NCI-H2107 (cell line): ENCODE measurements at places on chromosomes 5 and 9.

DNA sequence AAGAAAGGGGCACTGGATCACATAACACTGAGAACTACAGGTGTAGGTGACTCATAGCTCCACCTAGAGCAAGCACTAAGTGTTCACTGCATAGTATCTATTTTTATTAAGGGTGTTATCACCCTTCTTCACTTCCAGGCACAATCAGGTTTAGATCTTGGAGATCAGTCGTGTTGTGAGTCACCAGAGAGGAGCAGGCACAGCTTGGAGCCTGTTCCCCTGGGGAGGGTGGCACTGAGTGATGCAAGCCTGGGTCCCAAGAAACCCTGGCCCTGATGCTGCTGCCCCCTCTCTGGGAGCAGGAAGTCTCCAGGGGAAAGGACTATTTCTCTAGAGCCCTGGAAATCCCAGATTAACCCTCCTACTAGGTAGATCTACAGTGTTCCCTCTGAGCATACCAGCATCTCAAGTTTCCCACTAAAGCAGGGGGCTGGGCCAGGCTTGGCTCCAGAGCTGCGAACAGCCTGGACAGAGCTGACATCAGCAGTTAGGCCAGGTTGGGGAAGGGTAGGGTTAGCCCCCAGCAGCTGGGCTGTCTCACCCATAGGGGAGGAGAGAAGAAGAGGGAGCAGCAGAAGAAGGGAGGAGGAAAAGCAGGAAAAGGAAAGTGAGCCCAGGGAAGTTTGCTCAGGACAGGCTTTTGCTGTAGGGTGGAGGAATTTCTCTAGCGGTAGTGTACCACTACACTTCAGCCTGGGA is 28.1 kb upstream of the SPINK4 start:
- no peak for DNase-seq

DNA sequence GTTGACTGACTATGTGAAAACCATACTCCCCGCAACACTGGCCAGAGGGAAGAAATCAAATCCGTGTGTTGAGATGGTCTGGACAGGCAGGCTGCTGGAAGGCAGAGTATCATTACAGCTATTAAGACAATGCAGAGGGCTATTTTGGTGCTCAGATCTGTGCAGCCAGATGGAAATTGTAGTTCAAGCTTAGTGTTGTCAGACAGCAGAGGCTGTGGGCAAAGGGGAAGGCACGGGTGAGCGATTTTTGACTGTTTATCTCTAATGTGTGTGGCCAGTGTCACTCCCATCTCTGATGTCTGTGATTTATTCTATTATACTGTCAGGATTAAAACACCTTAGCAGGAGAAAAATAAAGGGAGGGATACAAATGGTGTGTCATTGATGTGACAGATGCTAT is 984.4 kb upstream of the WWC1 start:
- no peak for DNase-seq

DNA sequence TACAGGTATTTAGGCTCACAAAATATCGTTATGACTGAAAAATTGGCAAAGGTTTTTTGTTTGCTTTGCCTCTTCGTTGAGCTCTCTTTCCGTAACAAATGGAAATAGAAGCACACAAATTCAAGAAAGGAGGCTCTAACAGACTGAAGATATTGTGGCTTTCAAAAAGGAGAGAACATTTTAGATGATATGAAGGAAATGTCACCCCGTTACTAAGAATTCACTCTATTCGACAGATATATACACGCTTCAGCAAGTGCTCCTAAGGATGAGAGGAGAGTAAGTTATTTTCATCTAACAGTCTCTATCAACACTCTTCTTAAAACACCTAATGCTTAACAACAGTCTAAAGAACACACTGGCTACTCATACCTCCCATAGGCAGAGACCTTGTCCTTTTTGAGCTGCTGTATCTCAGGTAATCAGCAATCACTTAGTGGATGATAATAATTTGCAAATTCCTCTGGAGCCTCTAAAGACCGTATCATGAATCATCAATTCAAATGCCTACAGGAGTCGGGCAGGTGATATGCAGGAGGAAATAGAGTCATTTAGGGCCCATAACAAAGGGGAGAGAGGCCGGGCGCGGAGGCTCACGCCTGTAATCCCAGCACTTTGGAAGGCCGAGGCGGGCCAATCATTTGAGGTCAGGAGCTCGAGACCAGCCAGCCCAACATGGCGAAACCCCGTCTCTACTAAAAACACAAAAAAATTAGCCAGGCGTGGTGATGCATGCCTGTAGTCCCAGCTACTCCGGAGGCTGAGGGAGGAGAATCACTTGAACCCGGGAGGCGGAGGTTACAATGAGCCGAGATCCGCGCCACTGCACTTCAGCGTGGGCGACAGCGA is 1.4 kb upstream of the HSDL2 start:
- no peak for DNase-seq

DNA sequence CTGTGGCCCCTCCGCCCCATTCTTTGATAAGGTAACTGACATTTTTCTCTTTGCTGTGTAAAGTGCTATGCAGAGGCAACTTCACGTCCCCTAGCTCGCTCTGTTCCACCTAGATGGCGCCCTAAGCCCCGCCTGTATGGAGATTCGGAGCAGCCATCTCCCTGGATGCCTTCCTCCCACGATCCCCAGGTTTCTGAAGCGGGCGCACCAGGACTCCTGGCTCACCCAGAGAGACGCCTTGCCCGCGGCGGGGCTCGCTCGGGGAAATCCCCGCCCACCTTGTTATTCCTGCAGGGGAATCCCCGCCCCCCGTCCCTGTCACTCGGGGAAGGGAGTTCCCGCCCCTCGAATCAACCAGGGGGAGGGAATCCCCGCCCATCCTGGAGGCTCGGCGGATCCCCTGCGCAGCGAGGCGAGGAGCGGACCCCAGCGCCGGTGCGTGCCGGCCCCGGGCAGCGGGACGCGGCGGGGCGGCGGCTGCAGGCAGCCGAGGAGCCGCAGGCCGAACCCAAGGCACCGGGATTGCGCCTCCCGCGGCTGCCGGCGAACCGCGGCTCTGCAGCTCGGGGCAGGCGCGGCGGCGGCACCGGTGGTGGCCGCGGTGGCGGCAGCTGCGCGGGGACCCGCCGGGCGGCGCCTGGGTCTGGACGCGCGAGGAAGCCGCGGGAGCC is at the start of gene PDZD2:
Gene PDZD2, plus strand, starts transcription at position 384 of the 671 bp plus-strand sequence.
- peak; percentile 84 for DNase-seq

DNA sequence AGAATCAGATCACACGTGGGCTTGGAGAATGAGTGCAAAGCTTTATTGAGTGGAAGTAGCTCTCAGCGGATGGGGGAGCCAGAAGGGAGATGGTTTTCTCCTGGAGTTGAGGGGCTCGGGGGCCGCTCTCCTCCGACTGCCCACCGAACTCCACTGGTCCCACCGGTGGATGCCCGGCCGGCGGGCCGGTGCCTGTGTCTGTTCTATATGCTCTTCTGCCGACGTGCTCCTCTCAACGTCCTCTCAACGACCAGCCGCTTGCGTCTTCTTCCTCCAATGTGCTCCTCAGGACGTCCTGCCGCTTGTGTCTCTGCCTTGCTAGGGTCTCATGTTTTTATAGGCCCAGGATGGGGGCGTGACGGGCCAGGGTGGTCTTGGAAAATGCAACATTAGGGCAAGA is 161.9 kb downstream of the MUSK start:
- DNase-seq: no peak

DNA sequence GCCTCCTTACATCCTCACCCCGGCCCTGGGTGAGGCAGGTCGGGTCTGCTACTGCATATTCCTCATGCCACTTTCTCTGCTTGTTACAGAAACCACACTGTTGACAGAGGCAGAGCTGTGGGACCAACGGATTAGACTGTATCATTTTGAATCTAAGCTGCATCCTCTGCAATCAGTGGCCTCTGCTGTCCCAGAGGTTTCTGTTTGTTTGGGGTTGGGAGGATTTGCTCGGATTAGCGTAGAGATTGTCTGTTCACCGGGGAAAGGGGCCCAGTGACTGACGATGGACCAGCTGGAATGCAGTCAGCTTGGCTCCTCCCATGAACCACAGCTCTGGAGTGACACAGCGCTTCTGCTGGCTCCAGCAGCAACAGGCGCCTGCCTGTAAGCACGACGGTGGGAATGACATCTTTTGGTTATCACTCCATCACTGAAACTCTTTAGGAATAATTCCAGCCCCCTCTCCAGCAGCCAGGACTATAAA is 37.3 kb upstream of the ADRA1B start:
- no peak for DNase-seq

DNA sequence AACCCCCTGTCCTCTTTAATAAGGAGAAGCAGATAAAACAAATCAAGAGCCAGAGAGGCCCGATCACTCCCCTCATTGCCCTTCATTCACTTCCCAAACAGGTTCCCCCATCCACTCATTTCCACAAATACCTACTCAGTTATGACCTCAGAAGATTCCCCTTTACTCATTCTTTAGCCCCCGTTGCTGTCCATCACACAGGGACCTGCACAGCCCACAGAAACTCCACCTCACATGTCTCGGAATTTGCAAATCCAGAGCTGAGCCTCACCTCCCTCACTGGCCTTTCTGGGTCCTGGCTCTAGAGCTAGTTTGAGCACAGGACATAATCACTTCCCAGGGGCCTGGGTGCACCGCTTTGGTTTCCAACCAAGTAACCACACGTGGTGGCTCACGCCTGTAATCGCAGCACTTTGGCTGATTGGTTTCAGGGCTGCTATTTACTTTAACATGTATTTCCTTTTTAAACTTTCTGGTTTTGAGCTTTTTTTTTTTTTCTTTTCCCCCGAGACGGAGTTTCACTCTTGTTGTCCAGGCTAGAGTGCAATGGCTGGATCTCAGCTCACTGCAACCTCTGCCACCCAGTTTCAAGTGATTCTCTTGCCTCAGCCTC is 17.8 kb downstream of the ATP6V0E1 start:
- DNase-seq: no peak

- DNase-seq: no peak
These were observed 136.6 kb upstream of the STC2 start for GRCh38 chr5:173464813-173465212.

GRCh38 chr5:61933787-61934626 is 372.0 kb upstream of the KIF2A start:
- no peak for DNase-seq

GRCh38 chr5:68749631-68750030 is 344.2 kb upstream of the SLC30A5 start:
- DNase-seq: no peak
